Activated CD8-positive, alpha-beta memory T cell treated with anti-CD3 and anti-CD28 coated beads for 1 hour (primary cell): ENCODE measurements at places on chromosomes 7 and 10.

- DNase-seq: no peak
These were observed 478.0 kb downstream of the GRID1 start for GRCh38 chr10:85888559-85888958.

DNA sequence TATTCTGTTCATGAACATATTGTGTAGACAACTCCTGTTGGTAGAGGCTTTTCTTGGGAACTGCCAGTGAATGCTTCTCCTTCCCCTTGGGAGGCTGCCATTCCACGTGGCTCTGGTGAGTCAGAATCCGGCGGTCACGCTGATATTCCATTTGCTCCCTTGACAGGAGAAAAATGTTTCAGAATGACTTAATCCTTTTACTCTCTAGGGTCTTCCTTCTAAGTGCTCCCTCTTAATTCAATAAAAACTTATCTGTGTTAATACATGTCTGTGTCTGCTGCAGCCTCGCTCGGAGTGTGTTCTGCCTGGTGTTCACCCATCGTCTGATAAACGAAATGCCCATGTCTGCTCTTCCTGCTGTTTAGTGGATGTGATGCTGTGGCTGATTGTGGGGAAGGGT lies 278.6 kb downstream of the ARHGAP12 start:
- DNase-seq: no peak

GRCh38 chr7:41418337-41418736 lies 284.6 kb downstream of the INHBA start:
- DNase-seq: no peak

DNA sequence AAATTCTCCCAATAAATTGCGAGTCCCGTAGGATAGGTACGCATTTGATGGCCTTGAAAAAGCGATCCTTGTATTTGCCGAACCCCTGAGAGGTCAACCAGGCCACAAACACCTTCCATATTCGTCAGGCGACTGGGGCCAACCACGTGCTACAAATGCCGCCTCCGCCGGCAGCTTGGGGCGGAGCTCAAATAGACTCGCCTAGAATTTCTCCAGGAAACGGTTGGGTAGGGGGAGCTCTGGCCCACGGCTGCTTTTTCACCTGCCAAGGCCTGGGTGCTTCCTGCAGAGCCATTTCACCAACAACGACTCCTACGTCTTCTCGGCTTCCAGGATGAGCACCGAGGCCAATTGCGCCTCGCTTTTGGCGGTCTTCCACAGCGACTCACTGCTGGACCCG lies 53.4 kb upstream of the KIF5B start:
- no peak for DNase-seq

GRCh38 chr10:4316161-4316810 lies 509.7 kb upstream of the AKR1E2 start:
- DNase-seq: no peak

GRCh38 chr7:5619419-5620130 lies 161.9 kb downstream of the RNF216 start:
- no peak for DNase-seq

GRCh38 chr7:2028733-2029132 lies 204.0 kb downstream of the MAD1L1 start:
- DNase-seq: no peak

DNA sequence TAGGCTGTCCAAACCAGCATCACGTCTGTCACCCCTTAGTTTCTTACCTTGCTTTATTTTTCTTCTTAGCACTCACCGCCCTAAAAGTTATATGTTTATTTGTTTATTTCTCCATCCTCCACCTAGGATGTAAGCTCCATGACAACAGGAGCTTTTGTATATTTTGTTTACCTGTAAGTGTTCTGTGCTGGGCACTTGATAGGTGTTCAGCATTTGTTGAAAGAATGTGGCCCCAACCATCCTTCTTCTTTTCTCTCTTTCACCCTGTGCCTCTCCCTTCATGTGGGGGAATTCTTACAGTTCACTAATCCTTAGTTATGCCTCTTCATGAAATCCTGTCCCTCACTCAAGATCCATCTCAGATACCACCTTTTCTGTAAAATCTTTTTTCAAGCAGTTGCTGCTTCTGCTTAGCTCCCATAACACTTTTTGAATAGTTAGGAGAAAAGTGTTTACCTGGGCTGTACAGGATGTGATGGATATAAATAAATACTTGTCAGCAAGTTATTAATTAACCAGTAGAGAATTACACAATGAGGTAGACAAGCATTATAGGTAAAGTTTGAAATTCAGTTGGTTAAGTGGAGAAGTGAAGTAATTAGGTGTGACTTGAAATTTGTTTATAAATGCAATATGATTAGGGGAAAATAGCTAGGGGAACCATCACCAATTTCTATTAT lies 9.7 kb downstream of the AHR start:
- DNase-seq: no peak

GRCh38 chr7:155231941-155232340 lies 65.7 kb upstream of the INSIG1 start:
- no peak for DNase-seq

DNA sequence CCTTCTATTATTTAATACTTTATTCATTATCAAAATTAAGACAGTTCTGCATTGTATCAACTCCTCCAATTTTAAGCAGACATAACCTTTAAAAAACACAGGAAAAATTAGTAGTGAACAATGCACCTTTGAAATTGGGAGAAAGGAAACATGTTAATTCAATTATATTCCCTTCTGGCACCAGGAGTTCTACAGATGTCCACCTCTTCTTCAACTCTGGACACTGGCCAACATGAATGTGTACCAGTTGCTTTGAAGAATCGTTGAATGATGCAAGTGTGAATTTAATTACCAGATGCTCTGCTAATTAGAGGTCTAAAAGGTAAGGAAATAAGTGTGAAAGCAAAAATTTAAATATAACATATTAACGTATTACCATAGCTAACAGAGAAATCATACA lies 206.7 kb upstream of the IGFBP3 start:
- DNase-seq: no peak

DNA sequence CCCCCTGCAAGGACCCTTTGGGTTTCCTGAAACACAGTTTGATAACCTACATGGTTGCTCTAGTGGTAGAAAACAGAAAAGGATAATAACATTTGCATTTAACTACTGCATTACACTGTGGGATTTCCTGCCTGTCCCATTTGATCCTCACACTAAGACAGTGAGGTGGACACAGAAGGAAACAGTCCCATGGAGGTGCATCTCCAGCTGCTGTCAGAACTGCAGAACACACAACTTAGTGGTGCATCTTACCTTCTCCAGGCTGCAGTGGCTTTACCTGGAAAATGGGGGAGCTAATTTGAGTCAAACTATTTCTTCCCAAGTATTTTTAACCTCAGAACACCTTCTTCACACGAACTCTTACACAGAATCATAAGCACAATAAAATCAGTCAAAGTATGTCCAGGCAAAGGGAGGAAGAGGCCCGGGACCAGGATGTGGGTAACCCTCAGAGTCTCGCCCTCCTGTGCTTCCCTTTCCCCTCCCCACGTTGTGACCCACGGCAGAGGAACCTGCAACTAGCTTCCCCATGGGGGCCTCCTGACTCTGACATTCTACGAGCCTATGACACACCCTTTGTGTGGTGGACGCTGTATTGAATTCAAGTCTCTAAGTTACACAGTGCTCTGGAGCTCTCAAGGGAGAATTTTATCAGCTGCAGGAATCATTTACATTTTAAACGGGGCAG lies 33.7 kb downstream of the SCRN1 start:
- DNase-seq: no peak

GRCh38 chr7:128004623-128005022 lies 26.6 kb downstream of the LRRC4 start:
- DNase-seq: no peak

- DNase-seq: no peak
These were observed 254.2 kb upstream of the ZNF32 start for GRCh38 chr10:43902842-43903241.

GRCh38 chr7:33905389-33906032 lies at the start of gene BMPER:
BMPER (plus strand) TSS chr7:33905539; CDS start chr7:33905614, 75 bp downstream.
- no peak for DNase-seq

GRCh38 chr7:50197549-50197948 lies 104.5 kb upstream of the ZPBP start:
- peak; percentile 33 for DNase-seq

DNA sequence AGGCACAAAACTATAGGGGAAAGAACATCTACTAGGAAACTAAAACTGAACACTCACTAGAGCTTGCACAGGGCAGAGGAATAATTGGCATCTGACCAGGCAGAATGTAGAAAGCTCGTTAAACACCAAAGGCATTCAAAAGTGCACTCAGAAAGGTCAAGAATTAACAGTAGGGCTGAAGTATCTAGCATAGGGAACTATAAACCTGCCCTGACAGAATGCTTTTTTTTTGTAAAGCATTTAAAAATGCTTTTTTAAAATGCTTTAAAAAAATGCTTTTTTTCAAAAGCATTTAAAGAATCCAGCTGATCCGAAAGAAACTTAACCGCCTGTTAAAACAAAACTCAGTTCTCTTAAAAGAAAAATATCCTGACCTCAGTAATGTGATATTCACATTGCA lies 74.6 kb upstream of the EGFR start:
- no peak for DNase-seq

DNA sequence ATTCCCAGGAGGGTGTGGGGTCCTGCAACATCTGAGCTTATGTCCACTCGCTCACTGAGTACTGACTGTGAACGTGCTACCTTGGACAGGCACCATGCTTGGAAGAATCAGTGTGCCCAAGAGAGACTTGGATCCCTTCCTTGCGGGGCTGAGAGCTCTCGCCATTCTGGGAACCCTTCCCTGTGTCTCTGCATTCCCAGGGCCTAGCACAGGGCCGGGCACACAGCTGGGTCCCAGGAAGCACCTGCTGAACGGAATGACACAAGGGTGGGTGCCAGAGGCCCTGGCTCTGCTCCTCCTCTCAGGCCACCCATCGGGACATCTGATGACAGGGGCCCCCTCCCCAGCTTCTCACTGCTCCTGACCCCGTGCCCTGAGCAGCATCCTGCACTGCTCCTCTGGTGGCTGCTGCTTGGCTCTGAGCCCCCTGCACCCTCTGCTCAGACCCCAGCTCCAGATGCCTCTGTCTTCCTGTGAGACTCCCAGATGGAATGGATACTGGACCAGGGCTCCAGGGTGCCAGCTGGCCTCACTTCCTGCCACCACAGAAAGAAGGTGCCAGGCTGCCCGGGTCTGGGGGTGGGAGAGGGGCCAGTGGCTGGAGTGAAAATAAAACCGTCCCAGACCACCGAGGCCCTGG lies 129.6 kb downstream of the NEURL1 start:
- no peak for DNase-seq

DNA sequence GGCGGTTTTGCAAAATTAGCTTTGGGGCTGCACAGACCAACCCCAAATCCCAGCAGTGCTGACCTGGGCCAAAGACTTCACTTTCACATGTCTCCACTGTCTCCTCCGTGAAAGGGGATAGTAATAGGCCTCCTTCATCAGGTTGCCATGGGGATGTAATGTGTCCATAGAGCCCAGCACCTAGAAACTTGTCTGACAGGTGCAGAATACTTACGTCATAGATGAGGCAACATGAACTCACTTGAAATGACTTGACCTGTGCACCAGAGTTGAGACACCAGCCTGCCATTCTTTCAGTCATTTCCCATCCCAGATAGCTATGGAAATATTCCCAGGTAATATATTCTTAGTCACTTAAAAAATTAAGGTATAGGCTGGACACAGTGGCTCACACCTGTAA lies 94.2 kb downstream of the INSYN2A start:
- no peak for DNase-seq

- peak; percentile 19 for DNase-seq
These were observed 54.3 kb upstream of the KDM7A start for GRCh38 chr7:140230861-140231770.

GRCh38 chr7:1950452-1951158 lies 280.5 kb downstream of the ELFN1 start:
- DNase-seq: no peak

- no peak for DNase-seq
These were observed 87.0 kb downstream of the ADK start for GRCh38 chr10:74238031-74238431.

- DNase-seq: no peak
These were observed 616.4 kb downstream of the SDK1 start for GRCh38 chr7:3917436-3917835.

DNA sequence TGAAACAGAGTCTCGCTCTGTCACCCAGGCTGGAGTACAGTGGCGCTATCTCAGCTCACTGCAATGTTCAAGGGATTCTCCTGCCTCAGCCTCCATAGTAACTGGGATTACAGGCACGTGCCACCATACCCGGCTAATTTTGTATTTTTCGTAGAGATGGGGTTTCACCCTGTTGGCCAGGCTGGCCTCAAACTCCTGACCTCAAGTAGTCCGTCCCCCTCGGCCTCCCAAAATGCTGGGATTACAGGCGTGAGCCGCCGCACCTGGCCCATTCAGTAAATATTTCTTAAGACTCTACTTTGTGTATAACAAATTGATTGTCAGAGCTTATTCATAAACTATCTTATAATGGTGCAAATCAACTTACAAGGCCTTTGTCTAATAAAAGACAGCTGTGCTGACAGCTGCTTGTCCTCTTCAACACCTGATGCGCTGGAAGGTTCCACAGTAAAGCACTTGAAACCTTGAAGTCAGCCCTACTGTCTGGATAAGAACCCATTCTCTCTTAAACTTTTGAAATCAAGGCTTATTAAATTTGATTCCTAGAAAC lies 14.7 kb downstream of the ECHDC3 start:
- no peak for DNase-seq

GRCh38 chr7:20864221-20864620 lies 77.5 kb upstream of the SP8 start:
- DNase-seq: no peak

GRCh38 chr7:39825401-39825980 lies 124.6 kb upstream of the CDK13 start:
- DNase-seq: no peak

GRCh38 chr10:71501402-71501801 lies 104.7 kb downstream of the CDH23 start:
- DNase-seq: no peak

DNA sequence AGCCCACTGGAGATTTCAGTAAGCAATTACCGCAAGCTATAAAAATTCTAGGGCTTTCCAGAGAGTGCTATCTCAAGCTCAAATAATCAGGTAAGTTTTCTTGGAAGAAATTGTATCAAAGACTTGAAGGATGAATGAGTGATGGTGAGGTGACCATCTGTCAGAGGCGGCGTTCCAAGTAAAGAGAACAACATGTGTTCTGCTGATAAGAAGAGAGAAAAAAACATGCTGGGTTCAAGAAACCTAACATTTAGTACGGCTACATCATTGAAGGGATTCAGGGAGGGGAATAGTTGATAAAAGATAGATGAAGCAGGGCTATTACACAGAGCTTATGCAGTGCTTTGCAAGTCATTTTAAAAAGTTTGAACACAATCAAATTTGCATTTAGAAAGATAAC lies 100.7 kb downstream of the GNAI1 start:
- no peak for DNase-seq
